Stimulated activated naive CD8-positive, alpha-beta T cell treated with anti-CD3 and anti-CD28 coated beads, Interleukin-15, amount 100 ng/mL, for 72 hours (primary cell): ENCODE measurements at places on chromosomes 7 and 10.

DNA sequence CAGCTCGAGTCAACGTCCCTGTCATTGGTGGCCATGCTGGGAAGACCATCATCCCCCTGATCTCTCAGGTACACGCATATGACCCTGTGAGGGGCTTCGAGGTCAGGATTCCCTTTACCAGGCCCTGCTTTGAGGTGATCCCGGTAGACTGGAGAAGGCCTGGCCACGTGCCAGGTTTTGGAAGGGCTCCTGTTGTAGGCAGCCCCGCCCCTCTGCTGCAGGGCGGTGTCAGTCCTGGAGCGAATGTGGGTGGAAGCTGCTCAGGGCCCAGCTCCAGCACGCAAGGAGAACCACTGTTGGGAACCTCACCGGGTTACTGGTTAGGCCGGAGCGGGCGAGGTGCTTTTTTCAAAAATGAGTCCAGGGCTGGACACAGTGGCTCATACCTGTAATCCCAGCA is 15.6 kb downstream of the MDH2 start:
- no peak for DNase-seq

DNA sequence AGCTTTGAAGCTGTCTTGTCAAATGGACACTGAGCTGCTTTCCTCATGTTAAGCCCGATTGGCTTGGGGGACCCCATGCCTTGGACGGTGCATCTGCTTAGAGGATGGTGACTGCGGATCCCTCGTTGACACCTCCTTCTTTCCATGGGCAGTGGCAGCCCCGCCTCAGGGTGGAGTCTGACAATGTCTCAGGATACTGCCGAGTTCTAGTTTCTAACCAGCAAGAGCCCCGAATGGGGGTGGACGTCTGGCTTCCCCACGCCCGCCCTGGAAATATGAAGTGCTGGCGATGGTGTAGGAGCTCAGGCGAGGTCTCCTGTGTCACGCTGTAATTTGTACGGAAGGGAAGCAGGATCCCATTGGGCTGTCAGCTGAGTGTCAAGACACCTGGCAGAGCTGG is 106.2 kb upstream of the CTBP2 start:
- no peak for DNase-seq

DNA sequence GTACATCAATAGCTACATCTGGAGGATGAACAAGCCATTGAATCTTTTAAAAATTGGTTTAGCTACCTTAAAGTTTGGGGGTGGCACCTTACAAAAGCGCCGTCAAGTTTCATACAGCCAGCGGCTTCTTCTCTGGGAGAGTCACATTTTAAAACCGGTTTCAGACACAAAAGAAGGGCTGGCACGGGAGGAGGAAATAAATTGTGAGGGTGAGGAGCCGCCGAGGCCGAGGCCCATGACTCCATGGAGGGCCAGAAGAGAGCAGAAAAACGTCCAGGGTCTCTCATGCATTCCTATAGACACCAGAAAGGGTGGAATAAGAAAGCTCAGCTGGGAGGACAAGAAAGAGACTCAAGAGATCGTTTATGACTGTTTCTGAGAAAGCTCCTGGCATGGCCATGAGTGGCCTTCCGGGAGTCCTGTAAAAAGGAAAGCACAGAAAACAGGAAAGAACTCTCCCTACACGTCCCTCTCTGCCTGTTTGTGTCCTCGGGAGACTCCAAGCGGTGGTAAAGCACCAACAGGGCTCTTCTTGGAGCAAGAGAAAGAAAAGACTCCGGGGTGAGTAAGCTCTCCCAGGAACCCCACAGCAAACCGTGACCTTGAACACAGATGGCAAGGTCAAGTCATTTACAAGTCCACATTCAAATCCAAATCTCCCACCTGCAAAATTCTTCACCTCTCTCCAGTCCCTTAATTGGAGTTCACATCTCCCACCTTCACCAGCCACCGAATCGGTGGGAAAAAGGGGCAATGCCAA is 1.8 kb downstream of the FRAT2 start:
- no peak for DNase-seq

GRCh38 chr7:148615085-148615730 is 24.6 kb downstream of the C7orf33 start:
- no peak for DNase-seq

- DNase-seq: peak; percentile 94
These were observed at the start of gene CDK13 for GRCh38 chr7:39949971-39950472. Gene CDK13, plus strand, starts transcription at chr7:39950256. Its CDS starts 386 bp downstream, at chr7:39950642.

GRCh38 chr10:69902835-69903535 is 101.3 kb downstream of the COL13A1 start:
- DNase-seq: no peak

GRCh38 chr10:132713421-132714095 is 72.4 kb downstream of the NKX6-2 start:
- no peak for DNase-seq
